Activated naive CD8-positive, alpha-beta T cell treated with anti-CD3 and anti-CD28 coated beads, Interleukin-2, amount 10 ng/mL, durations not matched to agents 7 days and 5 days (primary cell): ENCODE measurements at places on chromosomes 4 and X. TPM values are rescaled to one million over a fixed set of nuclear protein-coding genes. Genes with fewer than 3 reads are reported as not detected.

DNA sequence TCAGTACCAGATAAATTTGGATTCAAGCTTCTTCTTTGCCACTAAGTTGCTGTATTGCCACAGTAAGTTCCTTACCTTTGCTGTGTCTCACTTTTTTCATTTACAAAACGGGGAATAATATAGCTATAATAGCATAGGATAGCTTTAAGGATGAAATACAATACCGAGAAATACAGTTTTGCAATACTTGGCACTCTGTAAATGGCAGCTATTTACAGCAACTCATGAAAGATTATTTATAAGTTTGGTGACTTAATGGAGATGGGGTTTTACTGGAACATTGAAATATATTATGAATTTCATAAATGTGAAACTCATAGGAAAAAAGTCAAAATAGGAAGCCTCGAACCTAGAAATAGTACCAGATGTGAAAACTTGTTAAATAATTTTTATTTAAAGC is 27.6 kb downstream of the ANXA10 start:
- H3K4me1 ChIP-seq = no peaks in the 10 kb centered on the region
- H3K27me3 ChIP-seq = peaks cover 5% of the 10 kb centered on the region
- DNase-seq = no peak
- no peak overlapping the region for H3K27ac ChIP-seq
- H3K4me3 ChIP-seq = no peak overlapping the region

GRCh38 chrX:73214426-73215094 is at the start of gene NAP1L2:
TSS of gene NAP1L2 (minus strand) at chrX:73214851. CDS start at chrX:73214492, 359 bp downstream.
- H3K4me3 ChIP-seq = peak within 1 kb of the TSS; percentile 88
- H3K27me3 ChIP-seq = peaks cover 3% of the 10 kb centered on the region
- peak within 1 kb of the TSS; percentile 60 for H3K27ac ChIP-seq

HHIP gene
- not detected for total RNA-seq

GRCh38 chr4:1393866-1394265 is 12.4 kb downstream of the NKX1-1 start:
- H3K27me3 ChIP-seq = no peaks in the 10 kb centered on the region
- DNase-seq = peak; percentile 20
- H3K27ac ChIP-seq = no peak overlapping the region
- no peak overlapping the region for H3K4me3 ChIP-seq
- H3K4me1 ChIP-seq = no peaks in the 10 kb centered on the region

DNA sequence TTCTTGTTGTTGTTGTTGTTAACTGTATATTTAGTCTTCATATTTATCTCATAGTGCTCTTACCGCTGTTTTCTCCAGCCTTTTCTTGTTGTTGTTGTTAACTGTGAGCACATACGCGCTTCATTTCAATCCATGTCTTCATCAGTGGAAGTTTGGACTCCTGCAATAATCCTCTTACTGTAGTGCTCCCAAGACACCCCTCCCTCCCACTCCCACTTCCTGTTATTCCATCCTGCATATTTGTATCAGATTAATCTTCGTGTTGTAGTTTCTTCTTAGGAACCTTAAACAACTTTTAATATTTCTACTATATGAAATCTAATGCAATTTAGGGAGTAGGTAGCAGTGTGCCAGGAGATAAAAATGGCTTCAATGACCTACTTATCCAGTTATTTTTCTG is 674.8 kb downstream of the RAPGEF2 start:
- H3K27me3 ChIP-seq = no peaks in the 10 kb centered on the region
- no peak overlapping the region for H3K4me3 ChIP-seq
- H3K4me1 ChIP-seq = no peaks in the 10 kb centered on the region
- no peak for DNase-seq

- H3K4me1 ChIP-seq = peaks cover 3% of the 10 kb centered on the region
- peaks cover 26% of the 10 kb centered on the region for H3K27me3 ChIP-seq
- no peaks in the 10 kb centered on the region for H3K36me3 ChIP-seq
- DNase-seq = no peak
- no peak overlapping the region for H3K4me3 ChIP-seq
Measured at GRCh38 chr4:20248155-20248558, 3.5 kb upstream of the SLIT2 start.

DNA sequence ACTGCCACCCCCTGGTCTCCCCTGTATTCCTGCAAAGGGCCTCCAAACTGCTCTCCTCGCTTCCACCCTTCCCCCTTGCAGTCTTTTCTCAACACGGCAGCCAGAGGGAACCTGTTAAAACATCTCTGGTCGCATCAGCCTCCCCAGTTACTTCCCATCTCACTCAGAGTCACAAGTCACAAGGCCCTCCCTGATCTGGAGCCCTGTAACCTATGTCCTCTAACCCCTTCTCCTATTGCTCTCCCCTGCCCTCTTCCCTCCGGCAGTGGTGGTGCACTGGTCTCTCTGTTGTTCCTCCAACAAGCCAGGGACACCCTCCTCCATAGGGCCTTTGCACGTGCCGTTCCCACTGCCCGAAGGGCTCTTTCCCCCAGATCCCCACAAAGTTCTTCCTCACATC is 73.2 kb downstream of the SH3KBP1 start:
- peaks cover 8% of the 10 kb centered on the region for H3K36me3 ChIP-seq
- peaks cover 37% of the 10 kb centered on the region for H3K4me1 ChIP-seq
- H3K4me3 ChIP-seq = no peak overlapping the region
- no peaks in the 10 kb centered on the region for H3K27me3 ChIP-seq
- peak overlapping the region; percentile 59 for H3K27ac ChIP-seq

DNA sequence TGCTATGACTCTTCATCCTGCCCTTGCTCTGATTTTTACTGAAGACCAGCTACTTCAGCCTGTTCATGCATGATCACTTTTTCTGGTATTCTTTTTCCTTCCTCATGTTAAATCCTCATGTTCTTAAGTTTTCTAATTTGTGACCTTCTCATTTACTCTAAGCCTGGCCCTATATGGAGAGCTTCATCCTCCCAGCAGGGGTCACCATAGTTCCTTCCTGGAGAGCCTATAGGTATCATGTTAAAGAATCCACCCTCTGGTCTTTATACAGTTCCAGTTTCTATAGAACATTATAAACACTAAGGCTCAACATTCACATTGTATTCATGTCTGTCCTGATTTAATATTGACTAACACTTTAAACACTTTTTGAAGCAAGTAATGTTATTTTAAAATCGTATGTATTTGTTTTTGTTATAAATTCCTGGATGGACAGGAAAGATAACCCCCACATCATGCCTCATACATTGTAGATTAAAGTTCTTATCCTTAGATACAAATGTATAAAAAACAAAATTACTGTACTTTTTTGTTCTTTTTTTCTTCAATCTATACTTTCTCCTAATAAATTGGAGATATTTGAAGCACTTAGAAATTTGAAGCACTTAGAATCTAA is 53.8 kb upstream of the OTUD4 start:
- no peak overlapping the region for H3K4me3 ChIP-seq
- H3K36me3 ChIP-seq = no peaks in the 10 kb centered on the region
- no peaks in the 10 kb centered on the region for H3K4me1 ChIP-seq
- H3K27ac ChIP-seq = no peak overlapping the region
- peaks cover 3% of the 10 kb centered on the region for H3K27me3 ChIP-seq
- no peak for DNase-seq

- H3K27me3 ChIP-seq = peaks cover 4% of the 10 kb centered on the region
- no peaks in the 10 kb centered on the region for H3K4me1 ChIP-seq
- no peaks in the 10 kb centered on the region for H3K36me3 ChIP-seq
- H3K27ac ChIP-seq = no peak overlapping the region
Measured at GRCh38 chrX:22314211-22314610, 41.5 kb downstream of the CBLL2 start.

DNA sequence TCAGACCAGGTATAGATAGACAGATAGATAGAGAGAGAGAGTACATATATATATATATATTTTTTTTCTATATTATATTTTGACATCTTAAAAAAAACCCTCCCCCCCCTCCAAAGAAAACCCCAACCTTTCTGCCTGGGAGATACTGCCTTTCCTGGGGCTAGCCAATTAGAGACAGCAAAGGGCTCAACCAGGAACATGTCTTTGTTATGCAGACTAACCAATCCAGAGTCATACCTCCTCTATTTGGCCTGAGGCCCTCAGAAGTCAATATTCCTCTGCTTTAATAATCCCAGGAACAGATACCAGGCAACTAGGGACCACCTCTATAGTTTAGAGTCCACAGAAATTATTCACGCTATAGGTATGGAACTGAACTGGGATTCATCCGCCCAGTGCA is 135.6 kb upstream of the MAD2L1 start:
- no peak overlapping the region for H3K4me3 ChIP-seq
- H3K4me1 ChIP-seq = no peaks in the 10 kb centered on the region
- no peaks in the 10 kb centered on the region for H3K36me3 ChIP-seq
- no peak overlapping the region for H3K27ac ChIP-seq
- DNase-seq = no peak

STBD1 gene
- 0.44 TPM for total RNA-seq

DNA sequence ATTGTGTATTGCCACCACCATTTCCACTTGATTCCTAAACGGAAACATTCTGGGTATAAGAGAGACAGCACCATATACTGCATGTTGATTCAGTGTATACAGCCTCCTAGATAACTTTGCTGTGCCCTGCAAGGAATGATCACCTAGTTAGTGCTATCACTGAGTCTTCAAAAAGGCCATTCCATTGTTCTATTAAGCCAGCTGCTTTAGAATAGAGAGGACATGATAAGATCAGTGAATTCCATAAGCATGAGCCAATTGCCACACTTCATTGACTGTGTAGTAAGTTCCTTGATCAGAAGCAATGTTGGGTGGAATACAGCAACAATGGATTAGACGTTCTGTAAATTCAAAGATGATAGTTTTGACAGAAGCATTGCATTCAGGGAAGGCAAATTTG is 1047.3 kb downstream of the PCDH18 start:
- no peaks in the 10 kb centered on the region for H3K4me1 ChIP-seq
- no peak overlapping the region for H3K27ac ChIP-seq
- no peaks in the 10 kb centered on the region for H3K36me3 ChIP-seq
- no peaks in the 10 kb centered on the region for H3K27me3 ChIP-seq
- no peak overlapping the region for H3K4me3 ChIP-seq
- no peak for DNase-seq

PCSK1N gene
- 0.68 TPM for total RNA-seq

DNA sequence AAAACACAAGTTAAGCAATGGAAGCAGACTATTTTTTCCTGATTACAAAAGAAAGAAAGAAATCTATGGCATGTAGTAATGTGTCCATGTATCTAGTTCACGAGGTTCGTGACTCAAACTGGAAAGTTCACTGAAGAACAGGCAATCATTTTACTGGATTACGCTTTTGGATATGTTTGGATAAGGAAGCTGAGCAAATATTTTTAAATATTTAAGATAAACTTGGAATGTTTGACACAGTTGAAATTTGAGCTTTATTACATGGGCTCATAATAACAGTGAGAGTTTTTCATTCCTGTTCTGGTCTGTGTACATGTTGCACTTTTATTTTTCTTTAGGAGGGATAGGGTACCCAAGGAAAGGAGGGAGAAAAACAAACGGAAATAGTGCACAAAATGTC is 244.2 kb upstream of the GK2 start:
- H3K4me1 ChIP-seq = no peaks in the 10 kb centered on the region
- no peaks in the 10 kb centered on the region for H3K36me3 ChIP-seq
- DNase-seq = no peak

- H3K36me3 ChIP-seq = no peaks in the 10 kb centered on the region
- peaks cover 3% of the 10 kb centered on the region for H3K27me3 ChIP-seq
- DNase-seq = no peak
- peaks cover 5% of the 10 kb centered on the region for H3K4me1 ChIP-seq
- H3K4me3 ChIP-seq = no peak overlapping the region
Measured at GRCh38 chrX:134997646-134998045, 6.9 kb downstream of the SMIM10 start.

GRCh38 chr4:86615501-86615900 is 21.4 kb downstream of the PTPN13 start:
- no peaks in the 10 kb centered on the region for H3K36me3 ChIP-seq
- H3K27ac ChIP-seq = no peak overlapping the region
- no peak overlapping the region for H3K4me3 ChIP-seq
- peaks cover 3% of the 10 kb centered on the region for H3K27me3 ChIP-seq

GRCh38 chrX:125236955-125237354 is 82.7 kb upstream of the TEX13C start:
- H3K27ac ChIP-seq = no peak overlapping the region
- H3K27me3 ChIP-seq = peaks cover 2% of the 10 kb centered on the region
- H3K4me3 ChIP-seq = no peak overlapping the region
- H3K36me3 ChIP-seq = no peaks in the 10 kb centered on the region

CFAP99 gene
- 0.11 TPM for total RNA-seq

SLC30A9 gene
- 35.1 TPM for total RNA-seq

DNA sequence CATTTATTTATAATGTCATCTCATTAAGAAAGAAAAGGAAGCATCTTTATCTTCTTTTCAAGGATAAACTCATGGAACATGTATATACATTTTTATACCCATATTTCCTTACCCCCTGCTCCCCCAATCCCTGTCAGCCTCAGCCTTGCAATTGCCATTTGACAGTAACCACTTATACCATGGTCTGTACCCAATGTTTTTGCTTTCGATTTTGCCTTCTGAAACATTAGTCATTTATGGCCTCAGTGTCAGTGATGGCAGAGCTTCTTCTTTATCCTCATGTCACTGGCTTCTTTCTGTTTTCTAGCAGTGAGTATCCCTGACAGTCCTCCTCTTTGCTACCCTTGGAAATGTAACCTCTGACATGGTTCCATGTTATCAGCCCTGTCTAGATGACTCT is 228.4 kb downstream of the SPRY1 start:
- DNase-seq = no peak
- H3K36me3 ChIP-seq = peaks cover 18% of the 10 kb centered on the region
- no peak overlapping the region for H3K4me3 ChIP-seq
- H3K27me3 ChIP-seq = no peaks in the 10 kb centered on the region
- H3K27ac ChIP-seq = peak overlapping the region; percentile 11

DNA sequence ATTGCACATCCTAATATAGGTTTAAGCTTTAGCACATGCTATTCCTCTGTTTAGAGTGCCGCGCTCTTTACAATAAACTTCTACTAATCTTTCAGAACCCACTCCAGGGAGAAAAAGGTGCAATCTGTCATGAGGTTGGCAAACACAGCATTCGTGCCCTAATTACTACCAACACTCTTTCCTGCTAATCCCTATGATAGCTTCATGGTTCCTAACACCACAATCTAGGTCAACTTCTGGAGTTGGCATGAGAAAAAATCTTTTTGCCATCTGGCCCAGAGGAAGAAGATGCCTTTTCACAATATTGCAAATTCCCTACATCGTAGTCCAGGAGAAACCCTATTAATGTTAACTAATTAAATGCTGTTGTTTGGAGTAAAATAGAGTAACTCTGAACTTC is 39.6 kb downstream of the TMA16 start:
- no peak overlapping the region for H3K27ac ChIP-seq
- H3K27me3 ChIP-seq = no peaks in the 10 kb centered on the region
- no peak for DNase-seq
- peaks cover 6% of the 10 kb centered on the region for H3K36me3 ChIP-seq

DNA sequence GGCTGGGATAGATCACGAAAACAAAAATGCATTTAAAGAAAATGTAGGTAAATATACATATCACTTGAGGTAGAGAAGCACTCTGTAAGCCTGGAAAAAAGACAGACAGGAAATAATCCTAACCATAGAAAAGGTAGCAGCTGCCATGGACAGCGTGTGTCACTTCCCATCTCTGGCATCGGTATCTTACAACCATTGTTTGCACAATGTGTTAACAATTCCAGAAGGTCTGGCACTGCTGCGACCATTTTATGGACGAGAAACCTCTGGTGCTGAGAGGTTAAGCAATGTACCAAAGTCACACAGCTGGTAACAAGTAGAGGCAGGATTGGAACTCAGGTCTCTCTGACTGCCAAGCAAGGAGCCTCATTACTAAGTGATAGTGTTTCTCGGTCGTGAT is 1.7 kb upstream of the MTNR1A start:
- no peak for DNase-seq
- H3K27me3 ChIP-seq = peaks cover 16% of the 10 kb centered on the region
- H3K4me3 ChIP-seq = no peak overlapping the region
- no peaks in the 10 kb centered on the region for H3K4me1 ChIP-seq
- no peaks in the 10 kb centered on the region for H3K36me3 ChIP-seq
- no peak overlapping the region for H3K27ac ChIP-seq
